Hematopoietic multipotent progenitor cell (in vitro differentiated cells): ENCODE measurements at places on chromosomes 2 and 18.

DNA sequence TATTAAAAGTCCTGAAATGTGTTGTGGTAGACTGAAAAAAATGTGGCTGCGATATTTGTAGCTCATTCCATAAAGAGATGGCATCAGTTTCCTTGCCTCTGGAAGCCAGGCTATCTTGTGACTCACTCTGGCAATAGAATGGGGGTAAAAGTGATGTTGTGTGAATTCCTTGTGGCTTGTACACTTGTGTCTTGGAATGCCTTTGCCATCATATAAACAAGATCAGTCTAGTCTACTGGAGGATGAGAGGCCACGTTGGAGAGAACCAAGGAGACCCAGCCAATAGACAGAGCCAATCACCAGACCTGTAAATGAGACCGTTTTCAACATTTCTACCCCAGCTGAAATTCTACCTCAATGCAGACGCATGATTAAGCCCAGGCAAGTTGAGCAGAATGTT is 254.1 kb downstream of the TRIB2 start:
- DNase-seq = no peak

GRCh38 chr2:150548527-150548926 is 61.1 kb upstream of the RND3 start:
- no peak for DNase-seq

GRCh38 chr2:234421-234820 is 29.4 kb downstream of the SH3YL1 start:
- no peak for DNase-seq

DNA sequence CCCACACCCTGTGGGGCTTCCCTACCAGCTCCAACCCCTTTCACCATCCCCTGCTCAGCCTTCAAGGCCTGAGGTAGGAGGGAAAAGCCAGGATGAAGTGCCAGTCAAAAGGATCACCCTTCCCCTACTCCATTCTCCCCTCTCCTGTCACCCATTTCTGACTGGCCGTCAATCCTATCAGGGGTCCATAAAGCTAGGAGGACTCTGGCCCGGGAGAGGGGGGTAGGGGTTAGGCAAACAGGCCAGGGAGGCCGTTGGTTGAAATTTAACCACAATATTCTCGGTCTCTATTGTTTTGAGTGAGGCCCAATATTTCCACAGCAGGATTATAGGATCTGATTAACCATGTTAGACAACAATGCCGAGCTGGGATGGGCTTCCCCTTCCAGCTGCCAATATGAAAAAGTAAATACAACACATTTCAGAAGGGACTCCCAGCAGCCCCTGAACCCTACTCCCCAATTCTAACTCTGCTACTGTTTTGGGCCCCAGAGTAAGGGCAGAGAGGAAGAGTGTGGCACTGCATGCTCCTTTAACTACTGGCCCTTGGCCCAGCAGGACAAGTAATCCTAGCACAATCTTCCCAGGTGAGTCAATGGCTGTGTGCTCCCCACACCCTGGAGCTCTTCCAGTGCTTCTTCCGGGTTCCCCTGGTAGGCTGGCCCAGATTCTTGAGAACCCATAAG is 10.6 kb upstream of the IHH start:
- no peak for DNase-seq

DNA sequence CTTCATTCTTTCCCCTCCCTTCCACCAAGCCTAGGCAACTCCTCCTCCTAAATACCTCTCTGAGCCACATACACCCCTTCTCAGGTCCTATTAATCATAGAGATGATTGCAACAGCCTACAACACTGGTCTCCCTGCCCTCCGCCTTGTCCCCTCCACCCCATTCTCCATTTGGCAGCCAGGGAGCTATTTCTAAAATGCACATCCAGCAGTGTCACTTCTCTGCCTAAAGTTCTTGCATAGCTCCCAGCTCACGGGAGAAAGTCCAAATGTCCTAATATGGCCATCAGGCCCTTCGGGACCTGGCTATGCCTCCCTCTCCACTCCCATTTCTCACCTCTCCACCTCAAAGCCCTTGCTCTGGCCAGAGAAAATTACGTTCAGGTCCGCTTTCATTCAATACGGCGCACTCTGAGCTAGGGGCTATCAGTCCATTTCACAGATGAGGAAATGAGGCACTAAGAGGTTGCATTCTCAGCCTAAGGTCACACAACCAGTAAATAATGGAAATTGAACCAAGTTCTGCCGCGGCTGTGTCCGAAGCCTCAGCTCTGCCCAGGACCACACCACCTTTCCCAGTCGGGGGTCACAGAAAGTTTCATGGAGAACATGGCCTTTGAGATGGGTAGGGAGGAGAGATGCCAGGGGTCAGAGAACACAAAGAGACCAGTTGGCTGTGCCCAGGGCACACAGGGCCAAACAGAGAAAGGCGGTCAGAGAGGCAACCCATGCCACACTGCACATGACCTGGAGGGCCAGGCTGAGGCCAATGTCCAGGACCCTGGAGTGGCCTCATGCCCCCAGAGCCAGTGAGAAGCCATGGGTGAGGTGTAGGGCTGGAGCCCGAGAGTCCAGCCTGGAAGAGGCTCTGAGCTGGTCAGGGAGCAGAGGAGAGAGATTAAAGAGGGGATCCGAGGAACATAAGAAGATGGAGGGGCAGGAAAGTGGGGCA is 72.8 kb downstream of the TNS1 start:
- DNase-seq = no peak

- DNase-seq = no peak
Measured at GRCh38 chr2:7835151-7835550, 846.7 kb upstream of the ID2 start.

GRCh38 chr2:217794133-217794986 is 208.4 kb downstream of the TNS1 start:
- no peak for DNase-seq

DNA sequence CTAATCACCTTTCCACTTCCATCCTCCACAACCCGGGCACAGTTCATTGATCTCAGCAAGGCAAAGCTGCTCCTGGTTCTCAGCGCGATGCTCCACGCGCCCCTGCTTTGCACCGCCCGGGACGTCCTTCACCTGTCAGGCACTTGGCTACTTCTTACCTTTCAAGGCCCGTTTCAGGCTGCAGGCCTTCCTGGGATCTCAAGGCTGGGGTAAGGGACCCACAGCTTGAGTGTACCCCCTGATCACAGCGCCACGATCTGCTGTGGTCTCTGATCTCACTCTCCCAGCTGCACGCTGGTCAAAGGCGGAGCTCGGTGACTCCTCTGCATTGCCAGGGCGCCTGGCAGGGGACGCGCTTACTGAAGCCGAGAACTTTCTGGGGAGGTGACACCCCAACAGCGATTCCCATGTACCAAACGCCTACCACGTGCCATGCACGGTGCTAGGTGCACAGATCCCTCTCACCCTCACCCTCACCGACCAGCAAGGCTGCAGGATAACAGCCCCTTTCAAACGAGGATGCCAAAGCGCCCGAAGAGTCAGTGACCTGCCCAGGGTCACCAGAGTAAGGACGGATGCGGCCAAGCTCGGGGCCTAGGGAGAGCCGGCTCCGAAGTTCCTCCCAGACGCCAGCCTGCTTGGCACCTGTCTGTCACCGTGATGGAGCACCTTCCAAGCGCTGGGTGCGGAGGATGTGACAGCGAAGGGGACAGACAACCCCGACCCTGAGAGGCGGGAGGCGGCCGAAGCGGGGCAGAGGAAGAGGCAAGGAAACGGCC is 818 bp downstream of the ITGB1BP1 start:
- DNase-seq = peak; percentile 16

DNA sequence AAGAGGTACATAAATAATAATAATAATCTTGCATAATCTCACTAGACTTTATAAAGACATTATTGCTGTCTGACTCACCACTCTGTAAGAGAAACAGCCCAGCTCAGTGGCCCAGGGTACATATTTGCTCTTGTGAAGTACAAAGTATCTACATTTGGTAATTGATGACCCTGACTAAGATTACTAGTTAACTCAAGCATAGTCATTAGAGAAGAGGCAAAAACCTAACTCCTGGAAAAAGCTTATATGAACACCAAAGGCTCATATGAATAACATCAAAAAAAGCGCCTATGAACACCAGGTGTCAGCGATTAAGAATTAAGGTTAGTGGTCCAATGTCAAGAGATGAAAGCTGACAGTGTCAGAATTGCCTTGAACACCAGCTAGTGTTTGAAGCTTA is 38.4 kb downstream of the RAD51AP2 start:
- no peak for DNase-seq

DNA sequence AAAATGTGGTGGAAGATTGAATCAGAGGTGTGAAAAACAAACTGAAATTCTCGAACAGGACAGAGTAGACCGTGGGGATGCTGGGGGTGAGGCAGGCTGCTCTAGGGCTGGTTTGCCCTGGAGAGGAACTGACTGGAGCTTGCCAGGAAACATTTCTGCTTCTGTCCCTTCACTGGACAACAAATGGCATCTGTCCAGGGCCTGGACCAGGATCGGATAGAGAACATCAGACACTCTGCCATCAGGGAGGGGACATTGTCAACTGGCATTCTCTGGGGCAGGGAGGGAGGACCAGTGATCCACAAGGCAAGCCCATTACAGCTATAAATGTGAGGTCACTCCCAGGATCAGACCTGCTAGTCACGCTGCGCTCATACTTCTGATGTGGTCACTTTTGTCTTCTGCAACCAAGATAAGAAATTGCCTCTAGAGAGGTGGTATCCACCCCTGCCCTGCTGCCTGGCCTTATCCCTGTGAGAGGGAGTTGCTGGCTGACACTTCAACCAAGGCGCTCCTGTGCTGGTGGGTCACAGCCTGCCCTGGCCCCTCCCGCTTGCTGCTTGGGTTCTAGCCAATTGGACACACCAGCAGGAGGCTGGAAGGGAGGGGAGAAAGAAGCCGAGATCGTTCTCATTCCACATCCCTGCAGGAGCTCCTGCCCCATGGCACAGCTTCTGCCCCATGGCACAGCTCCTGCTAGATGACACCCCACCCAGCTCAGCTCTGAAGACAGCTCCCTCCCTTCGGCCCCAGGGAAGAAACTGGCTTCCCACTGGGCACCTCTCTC is 8.7 kb downstream of the NPPC start:
- DNase-seq = no peak

DNA sequence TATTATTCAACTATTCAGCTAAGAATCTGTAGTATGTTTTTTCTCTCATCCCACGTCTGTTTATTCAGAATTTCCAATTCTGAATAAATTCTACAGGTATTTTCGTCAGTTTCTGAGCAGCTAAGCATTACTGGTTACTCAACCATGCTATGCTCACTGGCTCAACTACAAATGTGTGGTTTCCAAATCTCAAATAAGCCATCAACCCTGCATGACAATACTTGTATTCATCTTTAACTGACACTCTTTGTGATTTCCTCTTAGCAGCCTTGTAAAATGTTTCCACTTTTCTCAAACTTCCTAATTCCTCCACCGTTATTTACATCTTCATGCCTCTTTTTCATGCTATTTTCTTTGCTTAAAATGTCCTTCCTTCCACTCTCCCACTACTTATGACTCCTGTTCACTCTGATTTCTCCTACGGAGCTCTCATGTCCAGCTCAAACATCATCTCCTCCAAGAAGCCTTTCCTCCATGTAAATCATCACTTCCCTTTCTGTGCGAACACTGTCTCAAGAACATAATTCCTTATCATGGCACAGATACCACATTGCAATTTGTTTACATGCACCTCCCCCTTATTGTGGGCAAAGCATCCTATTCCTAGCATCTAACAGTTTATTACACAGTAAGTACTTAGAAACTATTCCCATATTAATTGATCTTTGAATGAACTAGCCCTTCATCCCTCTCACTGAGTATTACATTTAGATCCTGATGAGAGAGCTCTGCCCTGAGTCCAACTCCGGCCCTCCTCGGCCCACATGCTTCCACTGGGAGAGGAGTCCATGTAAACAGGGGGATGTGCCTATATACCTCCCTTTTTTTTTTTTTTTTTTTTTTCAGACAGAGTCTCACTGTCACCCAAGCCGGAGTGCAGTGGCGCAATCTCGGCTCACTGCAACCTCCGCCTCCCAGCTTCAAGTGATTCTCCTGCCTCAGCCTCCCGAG is 10.5 kb downstream of the CCDC88A start:
- DNase-seq = no peak

DNA sequence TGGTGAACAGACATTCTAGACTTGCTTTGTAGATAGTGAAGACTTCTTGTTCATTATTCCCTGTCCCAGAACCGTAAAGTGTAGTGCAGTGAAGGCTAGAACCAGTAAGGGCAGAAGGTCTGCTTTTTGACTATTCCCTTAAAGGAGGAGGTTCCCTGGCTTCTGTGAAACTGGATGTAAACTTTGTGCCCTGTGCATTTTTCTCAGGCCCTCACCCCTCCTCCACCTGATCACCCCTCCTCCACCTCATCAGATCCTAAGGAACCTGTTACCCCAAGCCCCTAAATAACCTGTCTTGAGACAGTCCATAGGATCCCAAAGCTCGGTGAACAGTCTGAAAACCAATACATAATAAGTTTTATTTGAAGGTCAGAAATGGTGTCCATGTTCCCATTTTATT is 33.7 kb downstream of the SFT2D3 start:
- no peak for DNase-seq

DNA sequence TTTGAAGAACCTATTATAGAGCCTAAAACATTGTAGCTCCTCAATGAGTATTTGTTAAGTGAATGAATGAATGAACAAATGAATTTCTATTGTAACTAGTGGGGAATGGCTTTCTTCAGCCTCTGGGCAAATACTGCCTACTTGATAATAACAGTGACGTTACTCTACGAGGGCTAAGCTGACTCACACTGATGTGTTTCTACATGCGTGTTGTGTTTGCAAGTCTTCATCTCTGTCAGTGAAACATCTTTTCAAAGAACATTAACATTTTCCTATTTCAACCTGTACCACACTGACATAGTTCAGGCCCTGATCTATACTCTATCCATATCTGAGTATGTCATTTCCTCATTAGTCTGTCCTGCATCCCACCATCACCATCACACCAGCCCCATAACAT is 319.9 kb upstream of the ACVR2A start:
- no peak for DNase-seq

GRCh38 chr2:122236152-122236874 is 480.9 kb downstream of the TSN start:
- no peak for DNase-seq

DNA sequence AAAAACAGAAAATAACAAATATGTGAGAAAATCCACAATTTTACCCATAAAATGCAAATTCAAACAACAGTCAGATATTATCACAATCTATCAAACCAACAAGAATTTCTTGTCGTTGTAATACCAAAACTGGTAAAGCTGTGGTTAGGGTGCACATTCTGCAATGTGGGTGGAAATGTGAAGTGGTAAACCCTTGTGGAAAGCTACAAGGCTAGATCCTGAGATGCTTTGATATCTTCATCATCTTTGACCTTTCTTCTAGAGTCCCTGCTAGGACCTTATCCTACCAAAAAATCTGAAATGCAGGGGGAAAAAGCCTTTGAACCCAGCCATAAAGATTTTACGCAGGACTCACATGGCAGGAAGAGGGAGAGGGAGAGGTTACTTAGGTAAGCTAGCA is 17.2 kb upstream of the ATG16L1 start:
- DNase-seq = no peak

DNA sequence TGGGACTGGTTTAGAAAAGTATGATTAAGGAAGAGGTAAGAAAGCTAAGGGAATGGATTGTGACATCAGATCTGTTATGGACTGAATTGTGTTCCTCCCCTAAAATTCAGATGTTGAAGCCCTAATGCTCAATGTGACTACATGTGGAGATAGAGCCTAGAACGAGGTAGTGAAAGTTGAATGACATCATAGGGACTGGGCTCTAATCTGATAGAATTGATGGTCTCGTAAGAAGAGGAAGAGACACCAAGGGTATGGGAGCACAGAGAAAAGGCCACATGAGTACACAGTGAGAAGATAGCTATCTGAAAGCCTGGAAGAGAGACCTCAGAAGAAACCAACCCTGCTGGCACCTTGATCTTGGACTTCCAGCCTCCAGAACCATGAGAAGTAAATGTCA is 178.3 kb downstream of the TRIB2 start:
- no peak for DNase-seq
